ENCODE measurements at places on chromosomes 11 and 22. TPM values are rescaled to one million over a fixed set of nuclear protein-coding genes. Genes with fewer than 3 reads are reported as not detected.

Gene SLN
- 441 TPM for total RNA-seq

Gene OTOG
- 0.23 TPM for total RNA-seq

Gene TRIM48
- total RNA-seq = not detected

Gene RAB3IL1
- total RNA-seq = 22.1 TPM

Gene OR56A1
- 0.12 TPM for total RNA-seq

Gene GGTLC2
- total RNA-seq = 0.29 TPM

Gene GRAP2
- total RNA-seq = 2.5 TPM

Gene EFEMP2
- total RNA-seq = 104 TPM

Gene PIH1D2
- 3.9 TPM for total RNA-seq

Gene OR9Q1
- total RNA-seq = not detected

Gene SYCE3
- total RNA-seq = 0.58 TPM

Gene IL18BP
- 4.9 TPM for total RNA-seq

Gene GALNT18
- total RNA-seq = 53.5 TPM

Gene GAL
- total RNA-seq = not detected

Gene C1QTNF5
- total RNA-seq = 39.0 TPM

Gene CCDC87
- 0.23 TPM for total RNA-seq
